Bronchial epithelial cell (primary cell): ENCODE measurements at places on chromosomes 2 and 18. TPM values are rescaled to one million over a fixed set of nuclear protein-coding genes. Genes with fewer than 3 reads are reported as not detected.
A peak's percentile ranks its signal among the peaks of the same experiment; 100 is the strongest.

The DCDC2C gene
- not detected in 2 replicates for total RNA-seq

The LIMS2 gene
- 0.79 TPM in 1 of 2 replicates, not detected in the other for total RNA-seq

DNA sequence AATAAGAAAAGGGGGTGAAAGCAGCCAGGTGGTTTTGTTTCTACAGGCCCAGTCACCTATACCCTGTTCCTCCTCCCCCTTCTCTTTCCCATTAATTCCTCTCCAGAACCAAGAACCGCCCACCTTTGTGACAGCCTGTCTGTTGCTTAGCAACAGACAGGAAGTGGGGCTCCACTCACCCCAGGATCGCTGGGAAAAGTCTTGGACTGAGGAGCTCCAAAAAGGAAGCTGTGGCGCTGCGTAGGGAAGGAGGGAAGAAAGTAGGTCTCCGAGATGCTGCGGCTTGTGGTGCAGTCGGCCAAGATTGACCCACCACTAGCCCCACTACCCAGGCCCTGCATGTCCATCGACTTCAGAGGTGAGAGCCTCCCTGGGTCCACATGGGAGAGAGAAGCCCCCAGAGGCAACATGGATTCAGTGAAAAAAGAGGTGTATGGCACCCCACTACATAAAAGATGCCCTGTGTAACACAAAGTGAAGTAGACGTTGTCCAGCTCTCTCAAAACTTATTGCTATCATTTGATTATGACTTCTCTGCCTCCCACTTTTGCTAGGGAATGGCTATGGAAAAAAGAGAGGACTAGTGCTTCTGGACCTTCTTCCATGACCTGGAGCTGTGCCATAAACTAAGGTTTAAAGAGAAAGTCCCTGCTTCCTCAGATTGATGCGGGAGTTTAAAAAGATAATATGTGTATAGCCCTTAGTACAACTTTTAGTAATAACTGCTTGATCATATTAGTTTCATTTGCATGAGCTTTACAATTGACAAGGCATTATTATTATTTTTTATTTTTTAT, at the start of gene FER1L5:
TSS of gene FER1L5 (plus strand) at position 201 of the 797 bp plus-strand sequence. CDS start at position 274, 73 bp downstream.
- peak; percentile 45 for DNase-seq

DNA sequence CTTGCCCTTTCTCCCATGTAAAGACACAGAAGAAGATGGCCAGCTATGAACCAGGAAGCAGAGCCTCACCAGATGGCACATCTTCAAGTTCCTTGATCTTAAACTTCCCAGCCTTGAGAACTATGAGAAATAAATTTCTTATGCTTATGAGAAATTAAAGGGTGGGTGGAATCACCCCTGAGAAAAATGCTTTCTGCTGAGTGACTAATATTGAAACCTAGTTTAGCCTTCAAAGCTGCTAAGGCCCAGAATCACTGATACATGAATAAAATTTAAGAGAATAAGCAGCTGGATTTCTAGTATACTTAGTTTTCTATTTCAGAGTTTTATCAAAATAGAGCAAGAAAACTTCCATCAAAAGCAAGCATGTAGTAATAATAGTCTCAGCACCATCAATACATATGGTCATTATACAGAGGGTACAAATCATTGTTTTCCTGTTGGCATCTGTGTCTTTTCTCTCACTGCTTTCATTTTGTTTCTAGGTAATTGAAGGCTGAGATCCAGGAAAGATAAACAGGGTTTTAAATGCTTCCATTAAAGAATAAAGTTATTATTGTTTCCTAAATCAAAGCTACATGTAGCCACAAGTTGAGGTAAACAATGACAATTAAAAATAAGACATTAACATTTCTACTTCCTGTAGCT, 53.3 kb upstream of the COL5A2 start:
- DNase-seq: peak; percentile 36

DNA sequence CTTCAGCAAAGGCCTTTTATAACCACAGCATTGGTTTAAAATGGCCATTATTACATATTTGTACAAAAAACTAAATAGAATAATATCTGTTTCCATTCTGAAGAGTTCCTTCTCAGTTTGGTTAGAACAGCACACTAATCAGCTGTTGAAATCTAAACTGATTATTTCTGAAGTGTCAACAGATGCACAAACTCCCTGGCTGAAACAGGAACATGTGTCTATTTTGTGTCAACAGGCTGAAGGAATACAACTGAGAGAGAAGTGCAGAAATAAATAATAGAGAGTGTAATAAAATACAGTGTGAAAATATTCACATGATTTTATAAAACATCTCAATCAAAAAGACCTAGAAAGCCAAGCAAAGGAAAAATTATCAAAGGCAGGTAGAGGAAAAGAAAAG, 29.7 kb downstream of the IKZF2 start:
- DNase-seq: no peak

- DNase-seq: peak; percentile 69
Measured at GRCh38 chr2:14081521-14081920, 551.0 kb upstream of the LRATD1 start.

- DNase-seq: no peak
Measured at GRCh38 chr2:170394641-170395387, 216.9 kb downstream of the MYO3B start.

DNA sequence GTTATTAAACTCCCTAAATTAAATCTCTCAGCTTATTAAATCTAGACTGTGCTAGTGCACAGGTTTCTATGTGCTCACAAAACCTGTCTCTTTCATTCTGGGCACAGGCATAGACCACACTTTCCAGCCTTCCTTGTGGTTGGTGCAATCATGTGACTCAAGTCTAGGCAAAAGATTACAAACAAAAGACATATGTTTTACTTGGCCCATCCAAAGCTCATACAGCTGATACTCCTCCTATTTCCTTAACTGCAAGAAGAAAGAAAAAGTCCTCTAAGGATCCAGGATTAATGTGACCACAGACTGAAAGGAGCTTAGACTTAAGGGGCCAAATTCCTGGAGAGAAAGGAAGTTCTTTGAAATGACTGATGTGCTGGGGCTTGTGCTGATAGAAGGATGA, 731.3 kb upstream of the RAB6C start:
- peak; percentile 33 for DNase-seq
